ENCODE measurements at places on chromosomes 3 and 15.

- DNase-seq = no peak
Observed at GRCh38 chr3:100354850-100355249, 20.3 kb downstream of the NIT2 start.

- peak; percentile 60 for DNase-seq
Observed at GRCh38 chr3:192917028-192917403, 640 bp downstream of the MB21D2 start.

DNA sequence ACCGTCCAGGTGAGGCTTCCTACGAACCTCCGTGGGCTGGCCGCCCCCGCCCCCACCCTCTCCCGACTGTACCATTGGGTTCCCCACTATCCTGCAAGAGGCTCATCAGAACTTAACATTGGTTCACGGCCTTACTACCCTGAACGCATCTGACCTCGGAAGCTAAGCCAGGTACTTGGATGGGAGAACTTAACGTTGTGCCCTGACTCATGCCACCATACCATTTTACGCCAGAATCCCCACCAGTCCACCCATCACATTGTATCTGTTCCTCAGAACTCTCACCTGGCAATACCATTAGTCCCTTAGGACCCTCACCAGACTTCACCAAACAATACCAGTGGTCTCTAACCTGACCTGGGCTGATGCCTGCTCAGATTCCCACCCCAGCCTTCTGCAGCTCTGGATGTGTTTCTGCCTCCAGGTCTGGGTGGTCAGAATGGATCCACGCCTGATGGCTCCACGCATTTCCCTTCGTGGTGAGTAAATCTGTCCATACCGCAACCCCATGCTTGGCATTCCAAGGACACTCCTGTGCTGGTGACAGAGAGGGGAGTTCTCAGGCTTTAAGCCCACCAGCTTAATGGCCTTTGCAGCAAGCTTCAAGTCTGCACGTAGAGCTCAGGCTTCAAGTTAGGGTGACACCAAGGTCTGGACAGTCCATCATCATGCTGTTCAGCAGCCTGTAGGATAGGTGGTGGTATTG is 562 bp downstream of the TCTA start:
- DNase-seq = no peak

DNA sequence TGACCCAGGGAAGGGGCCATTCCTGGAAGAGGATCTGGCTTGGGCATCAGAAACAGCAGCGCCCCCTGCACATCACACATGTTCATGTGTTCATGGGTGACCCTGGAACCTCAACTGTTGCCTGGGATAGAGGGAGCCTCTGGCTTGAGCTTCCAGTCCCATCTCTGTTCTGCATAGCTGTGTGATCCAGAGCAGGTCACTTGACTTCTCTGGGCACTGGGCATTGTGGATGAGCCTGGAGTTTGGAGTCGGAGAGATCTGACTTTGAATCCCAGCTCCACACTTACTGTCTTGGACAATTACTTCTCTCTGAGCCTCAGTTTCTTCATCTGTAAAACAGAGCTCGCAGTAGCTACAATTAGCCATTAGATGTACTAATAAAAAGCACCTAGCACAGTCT is 15.6 kb downstream of the PAK6 start:
- DNase-seq = no peak

GRCh38 chr3:10185804-10186762 is 21.4 kb downstream of the IRAK2 start:
- DNase-seq = no peak

GRCh38 chr3:1275495-1275894 is 182.7 kb downstream of the CNTN6 start:
- no peak for DNase-seq

DNA sequence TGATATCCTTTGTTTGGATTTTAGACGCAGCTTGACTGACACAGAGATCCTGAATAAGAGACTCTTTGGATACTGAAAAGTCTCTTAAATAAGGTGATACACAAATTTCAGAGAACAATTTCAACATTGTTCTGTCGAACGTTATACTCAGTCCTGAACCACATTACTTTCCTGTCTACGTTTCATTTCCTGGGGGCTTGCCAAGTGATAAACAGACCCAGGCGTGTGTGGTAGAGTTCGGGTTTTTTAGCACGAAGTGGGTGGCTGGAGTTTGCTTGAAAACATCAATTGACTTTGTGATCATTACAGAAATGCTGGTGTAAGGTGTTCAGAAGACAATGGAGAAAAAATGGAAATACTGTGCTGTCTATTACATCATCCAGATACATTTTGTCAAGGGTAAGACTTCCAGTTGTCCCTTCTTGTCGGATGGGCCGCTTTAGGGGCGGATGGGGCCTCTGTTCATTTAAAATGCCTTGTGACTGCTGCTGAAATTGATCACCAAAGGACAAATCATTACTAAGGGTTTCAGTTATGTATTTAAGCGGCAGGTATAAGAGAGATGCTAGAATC is at the start of gene CD96:
Gene CD96, plus strand, starts transcription at position 287 of the 573 bp plus-strand sequence. Its CDS starts 52 bp downstream, at position 339.
- DNase-seq = peak; percentile 26

DNA sequence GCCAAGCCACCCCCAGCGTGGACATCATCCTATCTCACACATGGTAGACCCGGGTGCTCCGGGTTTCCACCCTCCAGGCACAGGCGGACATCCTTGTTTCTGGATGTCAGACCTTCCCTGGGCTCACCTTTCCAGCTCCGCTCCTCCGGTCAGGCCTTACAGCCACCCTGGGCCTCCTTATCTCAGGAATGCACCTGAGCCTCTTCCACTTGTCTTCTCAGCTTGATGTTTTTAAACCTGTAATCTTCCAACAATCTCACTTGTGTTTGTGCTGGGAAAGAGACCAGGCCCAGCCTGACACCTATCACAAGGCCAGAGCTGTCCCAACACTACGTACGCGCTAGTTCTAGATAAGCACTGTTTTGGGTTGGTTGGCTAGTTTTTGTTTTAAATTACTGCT is 53.9 kb downstream of the NIPA2 start:
- no peak for DNase-seq

GRCh38 chr15:78265752-78266224 is 1.4 kb downstream of the DNAJA4 start:
- no peak for DNase-seq

GRCh38 chr3:11558411-11558903 is 85.3 kb downstream of the VGLL4 start:
- no peak for DNase-seq

DNA sequence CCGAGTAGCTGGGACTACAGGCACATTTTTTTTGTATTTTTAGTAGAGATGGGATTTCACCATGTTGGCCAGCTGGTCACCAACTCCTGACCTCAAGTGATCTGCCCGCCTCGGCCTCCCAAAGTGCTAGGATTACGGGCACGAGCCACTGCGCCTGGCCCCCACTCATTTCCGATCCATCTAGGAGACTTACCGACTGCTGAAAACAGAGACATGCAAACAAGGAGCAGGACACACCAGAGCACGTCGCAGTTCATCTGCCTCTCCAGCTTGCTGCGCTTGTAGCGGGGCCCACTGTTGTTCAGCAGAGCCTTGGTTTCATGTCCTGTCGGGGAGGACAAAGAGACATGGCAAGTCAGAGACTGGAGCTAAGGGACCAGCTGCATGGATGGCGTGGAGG is 137.4 kb downstream of the ATP10A start:
- DNase-seq = no peak

DNA sequence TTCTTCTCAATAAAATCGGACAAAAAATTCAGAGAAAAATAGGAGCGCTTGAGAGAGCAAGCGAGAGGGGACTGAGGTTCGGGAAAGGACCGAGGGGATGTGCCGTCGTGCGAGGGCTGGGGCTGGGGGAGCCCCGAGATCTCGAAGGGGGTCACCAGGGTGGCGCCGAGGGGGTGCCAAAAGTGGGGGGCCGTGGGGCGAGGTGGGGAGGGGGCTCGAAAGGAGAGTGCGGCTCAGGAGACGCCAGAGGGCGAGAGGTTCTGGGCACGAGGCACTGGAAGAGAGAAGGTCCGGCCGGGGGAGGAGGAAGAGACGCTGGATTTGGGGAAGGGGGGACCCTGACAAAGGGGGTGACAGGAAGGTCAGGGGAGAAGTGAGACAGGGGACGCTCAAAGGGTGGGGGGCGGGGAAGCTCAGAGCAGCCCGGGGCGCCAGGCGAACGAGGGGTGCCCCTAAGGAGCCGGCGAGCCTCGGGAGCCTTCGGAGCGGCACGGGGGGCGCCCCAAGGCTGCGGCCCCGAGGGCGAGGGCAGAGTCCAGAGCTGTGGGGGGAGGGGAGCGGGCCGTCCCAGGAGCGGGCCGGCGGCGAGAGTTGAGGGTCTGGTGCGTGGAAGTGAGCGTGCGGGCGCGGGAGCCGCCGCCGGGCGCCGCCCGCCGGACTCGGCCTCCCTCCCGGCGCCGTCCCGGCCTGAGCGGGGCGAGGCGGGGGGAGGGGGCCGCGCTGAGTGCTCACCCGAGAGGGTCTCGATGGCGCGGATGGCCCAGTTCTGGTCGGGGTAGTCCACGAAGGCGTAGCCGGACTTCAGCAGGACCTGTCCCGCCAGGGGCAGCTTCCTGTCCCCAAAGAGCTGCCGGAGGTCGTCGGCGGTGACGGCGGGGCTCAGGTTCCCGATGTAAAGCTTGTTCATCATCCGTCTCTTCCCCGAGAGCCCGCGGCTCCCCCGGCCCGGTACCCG is 514 bp downstream of the IGF2BP2 start:
- DNase-seq = peak; percentile 32

GRCh38 chr3:123841476-123842238 is 42.5 kb downstream of the MYLK start:
- DNase-seq = no peak

DNA sequence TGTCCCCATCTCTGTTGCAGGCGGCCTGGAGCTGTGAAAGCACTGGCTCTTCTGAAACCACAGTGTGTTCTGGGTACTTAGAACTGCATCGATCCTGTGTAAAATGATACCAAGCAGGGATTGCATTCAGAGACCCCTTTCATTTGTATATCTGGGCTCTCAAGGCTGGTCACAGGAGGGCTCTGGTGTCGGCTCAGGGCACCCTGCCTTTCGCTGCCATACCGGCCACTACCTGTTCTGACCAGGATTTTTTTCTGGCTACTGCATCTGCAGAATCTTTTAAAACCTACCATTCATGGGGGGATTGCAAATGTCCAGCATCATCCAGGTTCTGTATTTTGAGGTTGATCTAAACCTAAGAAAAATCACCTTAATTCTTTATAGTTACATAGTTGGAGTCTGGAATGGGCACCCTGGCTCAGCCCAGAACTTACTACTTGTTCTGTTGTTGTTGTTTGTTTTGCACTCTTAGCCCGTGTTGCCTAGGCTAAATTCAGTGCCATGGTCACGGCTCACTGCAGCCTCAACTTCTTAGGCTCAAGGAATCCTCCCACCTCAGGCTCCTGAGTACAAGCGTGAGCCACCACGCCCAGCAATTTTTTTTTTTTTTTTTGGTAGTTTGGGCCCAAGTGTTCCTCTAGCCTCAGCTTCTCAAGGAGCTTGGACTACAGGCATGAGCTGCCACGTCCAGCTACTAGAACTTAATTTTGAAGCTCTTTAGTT is 52.7 kb downstream of the TRIM71 start:
- DNase-seq = no peak

DNA sequence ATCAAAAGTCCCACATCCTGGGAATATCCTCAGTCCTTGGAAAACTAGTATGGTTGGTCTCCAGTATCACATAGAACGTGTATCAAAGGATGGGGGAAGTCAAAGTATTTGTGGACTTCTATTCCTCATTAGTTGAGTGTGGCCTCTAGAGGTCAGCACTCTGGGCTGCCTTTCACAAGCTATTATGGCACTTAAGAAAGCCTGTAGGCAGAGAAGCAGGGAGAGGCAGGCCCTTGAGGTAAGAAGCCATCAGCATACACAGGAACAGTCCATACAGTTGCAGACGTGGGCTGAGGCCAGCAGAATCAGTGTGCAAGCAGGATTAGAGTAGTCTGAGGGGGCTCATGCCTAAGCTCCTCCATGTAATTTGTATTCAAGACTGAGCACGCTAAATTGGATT is 341.7 kb downstream of the CLSTN2 start:
- DNase-seq = no peak

DNA sequence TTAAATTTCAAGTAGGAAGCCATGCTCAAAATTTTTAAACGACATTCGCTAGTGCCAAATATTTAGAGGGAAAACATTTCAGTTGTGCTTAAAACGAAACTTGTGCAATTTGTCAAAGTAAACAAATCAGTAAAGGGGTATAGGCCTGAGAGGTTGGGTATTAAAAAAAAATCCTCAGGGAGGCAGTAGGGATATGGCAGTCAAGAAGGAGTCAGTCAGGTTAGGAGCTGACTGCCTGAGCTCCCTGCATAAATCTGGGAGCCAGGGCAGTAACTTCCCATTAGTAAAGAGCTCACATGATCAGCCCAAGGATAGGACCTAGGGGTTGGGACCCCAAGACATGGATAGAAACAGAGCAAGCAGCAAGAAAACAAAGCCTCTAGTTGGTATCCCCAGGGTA is 120.7 kb upstream of the STAC start:
- DNase-seq = no peak

GRCh38 chr15:68817304-68818065 is 3.2 kb downstream of the ANP32A start:
- peak; percentile 79 for DNase-seq

- DNase-seq = no peak
Observed at GRCh38 chr15:100762913-100763834, 116.5 kb upstream of the ALDH1A3 start.

DNA sequence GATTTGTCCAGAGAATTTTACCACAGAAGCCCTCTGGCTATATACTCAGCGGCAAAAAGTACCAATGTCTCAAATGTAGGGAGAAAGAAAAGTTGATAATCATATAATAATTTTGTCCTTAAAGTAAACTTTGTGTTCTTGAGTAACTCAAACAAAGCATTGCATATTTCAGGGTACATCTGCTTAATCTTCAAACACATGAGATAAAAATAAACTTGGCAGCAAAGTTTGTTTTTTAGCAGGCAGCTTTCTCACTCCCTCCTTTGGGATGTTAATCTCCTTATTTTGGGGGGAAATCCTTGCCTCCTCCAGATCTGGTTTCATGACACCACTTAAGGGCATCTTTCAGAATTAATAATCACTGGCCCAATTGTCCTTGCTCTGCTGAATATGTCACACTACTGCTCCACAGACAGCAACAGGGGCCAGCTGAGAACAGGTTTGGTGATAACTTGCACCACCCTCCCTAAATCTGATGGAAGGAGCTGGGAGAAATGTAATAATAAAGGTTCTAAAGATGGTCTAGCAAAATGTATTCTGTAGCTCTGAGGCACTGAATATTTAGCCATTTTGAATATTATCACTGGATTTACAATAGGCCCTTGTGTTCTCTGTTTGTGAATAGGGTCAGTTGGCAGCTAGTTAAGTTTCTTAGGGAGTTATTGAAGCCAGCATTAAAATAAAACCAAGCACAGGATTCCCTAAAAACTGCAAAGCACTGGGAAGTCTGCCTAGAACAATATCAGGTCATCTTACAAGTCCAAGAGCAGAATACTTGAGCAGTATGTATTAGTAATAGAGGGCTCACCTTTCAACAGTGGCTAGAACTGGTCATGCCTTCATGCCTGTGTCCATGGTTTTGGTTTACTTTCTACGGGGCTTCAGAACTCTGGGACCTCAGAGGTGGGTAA is 79.2 kb downstream of the EFL1 start:
- DNase-seq = no peak

- DNase-seq = no peak
Observed at GRCh38 chr3:128416578-128417211, 50.0 kb downstream of the DNAJB8 start.
